Fibroblast of lung (primary cell): ENCODE measurements at places on chromosomes 2 and 18. TPM values are rescaled to one million over a fixed set of nuclear protein-coding genes. Genes with fewer than 3 reads are reported as not detected.
A peak's percentile ranks its signal among the peaks of the same experiment; 100 is the strongest.

Gene CLIP4
- 123 and 127 TPM in 2 replicates for total RNA-seq

Gene SETBP1
- total RNA-seq: 4.5 and 4.9 TPM in 2 replicates

Gene IL1RN
- not detected in 2 replicates for total RNA-seq

Gene CXCR4
- under 0.01 TPM in 1 of 2 replicates, not detected in the other for total RNA-seq

Gene PRSS56
- not detected in 2 replicates for total RNA-seq

Gene CD226
- total RNA-seq: 0.33 and 0.51 TPM in 2 replicates

DNA sequence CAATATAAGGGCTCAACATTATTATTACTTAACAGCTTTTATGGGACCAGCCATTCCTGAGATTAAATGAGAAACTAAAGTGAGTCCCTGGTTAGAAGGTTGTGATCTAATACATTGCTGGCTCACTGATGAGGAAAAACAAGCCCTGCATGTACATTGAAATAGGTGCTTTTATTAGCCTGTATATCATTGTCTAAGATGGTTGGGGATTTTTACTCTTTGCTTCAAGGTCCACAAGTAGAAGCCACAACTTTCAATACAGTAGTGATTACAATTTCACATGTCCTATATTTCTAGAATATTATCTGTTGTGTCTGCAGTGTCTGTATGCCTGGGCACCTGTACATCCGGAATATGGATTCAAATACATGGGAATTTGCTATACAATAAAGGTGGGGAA, 104.1 kb upstream of the FZD5 start:
- no peak for DNase-seq
- H3K27ac ChIP-seq: no peak overlapping the region
- H3K4me1 ChIP-seq: peaks cover 8% of the 10 kb centered on the region
- no peak overlapping the region for H3K4me3 ChIP-seq
- no peaks in the 10 kb centered on the region for H3K36me3 ChIP-seq
- no peaks in the 10 kb centered on the region for H3K27me3 ChIP-seq

DNA sequence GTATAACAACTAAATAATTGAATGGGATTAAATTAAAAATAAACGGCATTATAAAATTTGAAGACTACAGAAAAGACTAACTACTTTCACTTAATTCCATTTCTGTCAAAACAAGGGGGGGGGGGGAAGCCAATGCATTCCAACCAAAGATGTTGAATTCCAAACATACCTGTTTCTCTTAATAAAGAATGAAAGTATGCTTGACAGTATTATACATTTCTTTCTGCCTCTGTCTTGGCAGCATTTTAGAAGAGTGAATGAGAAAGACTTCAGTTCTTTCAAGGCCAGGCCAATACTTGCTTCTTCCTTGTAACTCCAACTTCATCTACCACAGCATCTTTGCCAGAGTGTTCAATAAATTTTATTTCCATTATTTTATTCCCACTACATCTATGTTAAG, 65.9 kb downstream of the PDE11A start:
- no peaks in the 10 kb centered on the region for H3K27me3 ChIP-seq
- no peak overlapping the region for H3K27ac ChIP-seq
- peak; percentile 63 for DNase-seq
- no peaks in the 10 kb centered on the region for H3K36me3 ChIP-seq
- no peak overlapping the region for H3K4me3 ChIP-seq

- no peak overlapping the region for H3K27ac ChIP-seq
- no peak for DNase-seq
- H3K36me3 ChIP-seq: no peaks in the 10 kb centered on the region
- H3K27me3 ChIP-seq: no peaks in the 10 kb centered on the region
Observed at GRCh38 chr2:72191441-72191840, 43.8 kb upstream of the CYP26B1 start.

GRCh38 chr2:209456489-209456888, 32.6 kb downstream of the MAP2 start:
- no peak overlapping the region for H3K4me3 ChIP-seq
- H3K27me3 ChIP-seq: no peaks in the 10 kb centered on the region
- H3K36me3 ChIP-seq: no peaks in the 10 kb centered on the region
- DNase-seq: no peak
- no peak overlapping the region for H3K27ac ChIP-seq

- H3K4me1 ChIP-seq: no peaks in the 10 kb centered on the region
- no peaks in the 10 kb centered on the region for H3K36me3 ChIP-seq
- H3K27ac ChIP-seq: no peak overlapping the region
- H3K27me3 ChIP-seq: no peaks in the 10 kb centered on the region
- DNase-seq: no peak
Observed at GRCh38 chr2:241811201-241811951, 2.4 kb downstream of the NEU4 start.

DNA sequence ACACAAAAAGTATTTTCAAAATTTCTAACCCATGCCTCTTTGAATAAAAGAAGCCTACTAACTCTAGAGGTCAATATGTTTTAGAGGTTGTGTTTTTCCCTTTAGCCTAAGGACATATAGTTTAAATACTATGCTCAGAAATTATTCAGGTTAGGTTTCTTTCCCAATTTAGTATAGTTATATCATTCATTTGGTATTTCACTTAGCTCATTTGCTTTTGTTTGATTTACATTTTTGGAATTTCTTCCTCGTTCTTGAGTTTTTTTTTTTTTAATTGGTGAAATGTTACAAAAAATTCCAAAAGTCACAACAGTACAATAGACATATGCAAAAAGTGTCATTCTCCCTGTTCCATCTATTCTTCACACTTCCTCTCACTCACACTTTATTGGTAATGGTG, 371.3 kb upstream of the TNP1 start:
- H3K36me3 ChIP-seq: no peaks in the 10 kb centered on the region
- DNase-seq: no peak
- H3K4me1 ChIP-seq: peaks cover 12% of the 10 kb centered on the region
- no peak overlapping the region for H3K4me3 ChIP-seq
- H3K27ac ChIP-seq: peak overlapping the region; percentile 61
- no peaks in the 10 kb centered on the region for H3K27me3 ChIP-seq

GRCh38 chr2:190301032-190301431, 18.6 kb downstream of the HIBCH start:
- H3K4me1 ChIP-seq: no peaks in the 10 kb centered on the region
- H3K27ac ChIP-seq: no peak overlapping the region
- no peaks in the 10 kb centered on the region for H3K36me3 ChIP-seq
- no peaks in the 10 kb centered on the region for H3K27me3 ChIP-seq
- no peak overlapping the region for H3K4me3 ChIP-seq

DNA sequence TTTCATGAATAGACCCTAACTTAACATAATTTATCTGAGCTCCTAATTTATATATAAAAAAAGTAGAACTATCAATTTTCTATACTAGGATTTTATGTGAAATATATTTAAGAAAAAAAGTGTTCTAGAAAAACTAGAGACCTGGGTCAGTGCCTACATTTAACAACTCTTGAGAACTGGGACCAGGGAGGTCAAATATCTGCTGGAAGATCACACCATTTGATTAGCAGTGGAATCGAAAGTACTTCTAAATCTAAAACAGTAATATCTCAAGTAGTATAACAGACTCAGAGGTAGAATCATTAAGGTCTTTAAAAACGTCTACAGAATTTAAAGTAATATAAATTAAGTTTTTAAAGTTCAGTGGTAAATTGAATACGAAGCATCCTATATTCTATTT, 34.6 kb downstream of the PPP3R1 start:
- H3K4me1 ChIP-seq: no peaks in the 10 kb centered on the region
- no peak for DNase-seq
- no peaks in the 10 kb centered on the region for H3K36me3 ChIP-seq
- no peaks in the 10 kb centered on the region for H3K27me3 ChIP-seq
- no peak overlapping the region for H3K27ac ChIP-seq
- H3K4me3 ChIP-seq: no peak overlapping the region

- H3K4me3 ChIP-seq: no peak overlapping the region
- no peak for DNase-seq
- no peak overlapping the region for H3K27ac ChIP-seq
- no peaks in the 10 kb centered on the region for H3K4me1 ChIP-seq
Observed at GRCh38 chr2:9793156-9793917, 49.9 kb upstream of the TAF1B start.

GRCh38 chr2:225069477-225069876, 27.2 kb upstream of the DOCK10 start:
- no peaks in the 10 kb centered on the region for H3K27me3 ChIP-seq
- H3K27ac ChIP-seq: no peak overlapping the region
- H3K4me1 ChIP-seq: no peaks in the 10 kb centered on the region
- H3K36me3 ChIP-seq: no peaks in the 10 kb centered on the region
- no peak overlapping the region for H3K4me3 ChIP-seq

DNA sequence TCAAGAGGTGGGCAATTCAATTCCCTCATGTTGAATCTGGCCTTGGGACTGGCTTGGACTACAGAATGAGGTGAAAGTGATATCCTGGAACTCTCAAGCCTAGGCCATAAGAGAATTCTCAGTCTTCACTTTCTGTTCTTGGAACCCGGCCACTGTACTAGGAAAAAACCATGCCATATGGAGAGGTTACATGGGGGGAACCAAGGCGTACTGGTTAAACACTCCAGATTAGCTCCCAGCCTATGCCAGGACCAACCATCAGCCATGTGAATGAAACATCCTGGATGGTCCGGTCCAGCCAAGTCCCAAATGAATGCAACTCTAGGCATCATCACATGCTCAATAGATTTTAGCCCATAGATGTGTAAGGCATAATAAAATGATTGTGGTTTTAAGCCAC, 56.4 kb downstream of the ZNF385B start:
- no peaks in the 10 kb centered on the region for H3K27me3 ChIP-seq
- no peak overlapping the region for H3K4me3 ChIP-seq
- H3K27ac ChIP-seq: no peak overlapping the region
- H3K36me3 ChIP-seq: no peaks in the 10 kb centered on the region
- no peak for DNase-seq

DNA sequence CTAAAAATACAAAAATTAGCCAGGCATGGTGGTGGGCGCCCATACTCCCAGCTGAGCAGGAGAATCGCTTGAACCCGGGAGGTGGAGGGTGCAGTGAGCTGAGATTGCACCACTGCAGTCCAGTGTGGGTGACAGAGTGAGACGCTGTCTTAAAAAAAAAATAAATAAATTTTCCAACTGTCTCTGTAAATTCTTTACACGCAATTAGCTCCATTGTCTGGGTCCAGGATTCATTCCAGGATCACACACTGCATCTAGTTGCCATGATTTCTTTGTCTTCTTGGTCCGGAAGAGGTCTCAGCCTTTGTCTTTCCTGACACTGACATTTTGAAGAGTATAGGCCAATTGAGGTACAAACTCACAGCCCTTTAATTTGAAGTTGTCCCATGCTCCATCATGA, 167.6 kb upstream of the NYAP2 start:
- no peak for DNase-seq
- no peak overlapping the region for H3K27ac ChIP-seq
- H3K36me3 ChIP-seq: no peaks in the 10 kb centered on the region

- no peak for DNase-seq
- H3K27me3 ChIP-seq: no peaks in the 10 kb centered on the region
- no peaks in the 10 kb centered on the region for H3K4me1 ChIP-seq
- H3K27ac ChIP-seq: no peak overlapping the region
Observed at GRCh38 chr2:15348636-15349035, 212.5 kb downstream of the NBAS start.

GRCh38 chr2:164808776-164809175, 32.8 kb downstream of the COBLL1 start:
- no peak overlapping the region for H3K27ac ChIP-seq
- no peak for DNase-seq
- H3K36me3 ChIP-seq: no peaks in the 10 kb centered on the region
- peaks cover under 1% of the 10 kb centered on the region for H3K4me1 ChIP-seq

DNA sequence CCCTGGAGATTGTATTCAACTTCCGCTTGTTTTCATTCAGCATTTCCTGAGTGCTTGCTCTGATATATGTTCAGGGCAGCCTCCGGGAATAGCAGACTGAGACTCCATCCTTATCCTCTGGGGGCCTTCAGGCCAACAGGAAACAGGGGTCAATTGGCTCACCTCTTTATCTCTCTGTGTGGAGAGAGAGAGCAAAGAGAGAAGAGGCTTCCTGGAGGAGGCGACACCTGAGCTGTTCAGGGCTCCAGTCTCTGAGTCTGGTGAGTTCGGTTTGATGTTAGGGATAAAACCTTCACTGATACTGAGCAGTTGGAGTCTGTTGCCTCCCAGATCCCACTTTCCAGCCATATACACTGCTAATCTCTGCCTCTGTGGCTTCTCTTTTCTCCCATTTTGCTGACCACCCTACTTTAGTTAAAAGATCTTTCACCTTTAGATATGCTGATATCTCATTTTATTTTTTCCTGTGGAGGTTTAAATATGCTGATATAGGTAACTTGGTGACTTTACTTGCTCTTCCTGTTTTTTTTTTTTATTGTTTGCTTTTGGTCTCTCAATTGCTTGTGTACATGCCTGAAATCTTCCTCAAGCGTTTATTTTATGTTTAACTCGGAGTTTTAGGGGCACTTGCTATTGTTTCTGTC, 56.9 kb downstream of the KCNS3 start:
- H3K36me3 ChIP-seq: no peaks in the 10 kb centered on the region
- peaks cover 3% of the 10 kb centered on the region for H3K4me1 ChIP-seq
- H3K27me3 ChIP-seq: no peaks in the 10 kb centered on the region
- no peak for DNase-seq
- H3K4me3 ChIP-seq: no peak overlapping the region

- DNase-seq: no peak
- no peaks in the 10 kb centered on the region for H3K4me1 ChIP-seq
- H3K27ac ChIP-seq: no peak overlapping the region
- no peaks in the 10 kb centered on the region for H3K36me3 ChIP-seq
- H3K4me3 ChIP-seq: no peak overlapping the region
Observed at GRCh38 chr2:120747706-120748105, 12.0 kb downstream of the GLI2 start.

DNA sequence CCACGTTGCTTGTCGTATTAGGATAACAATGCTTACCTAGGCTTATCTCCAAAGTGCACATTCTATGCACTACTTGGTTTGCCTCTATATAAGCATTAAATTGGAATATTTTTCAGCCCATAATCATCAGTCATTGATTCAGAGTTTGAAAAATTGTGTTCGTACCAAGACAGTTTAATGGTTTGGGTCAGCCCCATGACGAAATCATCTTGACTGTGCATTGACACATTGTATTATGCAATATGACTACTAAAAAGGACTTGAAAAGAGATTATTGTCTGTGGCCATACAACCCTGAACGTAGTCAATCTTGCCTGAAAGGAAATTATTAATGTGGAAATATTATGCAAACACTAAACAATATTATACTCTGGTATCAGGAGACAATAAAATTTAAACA, 141.3 kb downstream of the EML6 start:
- no peaks in the 10 kb centered on the region for H3K36me3 ChIP-seq
- DNase-seq: no peak
- peaks cover 2% of the 10 kb centered on the region for H3K4me1 ChIP-seq

DNA sequence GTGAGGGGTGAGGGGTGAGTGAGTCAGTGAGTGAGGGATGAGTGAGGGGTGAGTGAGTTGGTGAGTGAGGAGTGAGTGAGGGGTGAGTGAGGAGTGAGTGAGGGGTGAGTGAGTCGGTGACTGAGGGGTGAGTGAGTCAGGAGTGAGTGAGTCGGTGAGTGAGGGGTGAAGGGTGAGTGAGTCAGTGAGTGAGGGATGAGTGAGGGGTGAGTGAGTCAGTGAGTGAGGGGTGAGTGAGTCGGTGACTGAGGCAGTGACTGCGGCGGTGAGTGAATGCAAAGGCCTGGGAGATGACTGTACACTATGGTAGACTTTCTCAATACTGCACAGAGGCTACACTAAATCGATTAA, 16.6 kb downstream of the THAP4 start:
- H3K4me3 ChIP-seq: no peak overlapping the region
- H3K36me3 ChIP-seq: peaks cover 4% of the 10 kb centered on the region
- DNase-seq: peak; percentile 43
